Activated naive CD8-positive, alpha-beta T cell treated with anti-CD3 and anti-CD28 coated beads, Interleukin-2, amount 50 U/mL, for 24 hours (primary cell): ENCODE measurements at places on chromosomes 1 and 21.

- peak; percentile 92 for DNase-seq
Observed at GRCh38 chr1:155167166-155168104, 5.7 kb downstream of the KRTCAP2 start.

DNA sequence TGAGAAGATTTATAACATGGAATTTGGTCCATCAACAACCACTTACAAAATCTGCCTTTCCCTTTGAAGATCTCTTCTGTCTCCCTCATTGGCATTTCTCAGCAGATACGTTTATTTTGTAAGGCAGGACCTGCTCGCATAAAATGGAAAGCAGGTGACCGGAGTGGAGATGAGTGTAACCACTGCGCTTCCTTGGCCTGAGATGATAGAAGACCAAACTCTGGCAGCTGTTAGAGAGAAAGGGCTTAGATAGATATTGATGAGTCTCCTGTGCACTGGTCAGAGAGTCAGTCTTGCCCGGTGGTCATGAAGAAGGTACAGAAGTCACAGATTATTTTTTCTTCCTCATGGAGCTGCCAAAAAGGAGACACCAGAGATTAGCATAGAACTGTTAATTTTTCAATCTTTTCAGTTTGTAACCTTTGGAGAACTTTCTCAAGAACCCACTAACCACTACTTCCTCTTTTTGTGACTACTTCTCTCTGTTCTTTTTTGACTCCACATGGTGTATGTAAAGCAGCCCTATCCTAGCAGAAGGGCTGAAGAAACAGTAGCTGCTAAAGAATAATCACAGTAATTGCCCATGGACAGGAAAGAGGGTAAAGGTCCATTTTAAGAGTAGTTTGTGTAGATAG, 47.6 kb downstream of the FCRL3 start:
- DNase-seq = no peak

- DNase-seq = no peak
Observed at GRCh38 chr1:62891956-62892562, 108.1 kb downstream of the ATG4C start.

DNA sequence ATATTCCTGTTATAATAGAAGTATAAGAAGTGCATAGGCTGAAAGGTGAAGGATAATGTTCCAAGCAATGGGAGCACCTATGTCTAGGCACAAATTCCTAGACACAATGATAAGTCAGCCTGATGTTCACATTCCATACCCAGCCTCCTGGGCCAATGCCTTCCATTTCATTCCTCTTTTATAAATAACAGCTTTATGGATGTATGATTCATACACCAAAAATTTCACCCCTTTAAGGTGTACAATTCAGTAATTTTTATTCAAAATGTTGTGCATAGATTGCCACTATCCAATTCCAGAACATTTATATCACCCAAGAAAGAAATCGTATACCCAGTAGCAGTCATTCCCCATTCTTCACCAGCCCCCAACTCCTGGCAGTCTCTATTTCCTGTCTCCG, 118.8 kb downstream of the BRINP2 start:
- no peak for DNase-seq

DNA sequence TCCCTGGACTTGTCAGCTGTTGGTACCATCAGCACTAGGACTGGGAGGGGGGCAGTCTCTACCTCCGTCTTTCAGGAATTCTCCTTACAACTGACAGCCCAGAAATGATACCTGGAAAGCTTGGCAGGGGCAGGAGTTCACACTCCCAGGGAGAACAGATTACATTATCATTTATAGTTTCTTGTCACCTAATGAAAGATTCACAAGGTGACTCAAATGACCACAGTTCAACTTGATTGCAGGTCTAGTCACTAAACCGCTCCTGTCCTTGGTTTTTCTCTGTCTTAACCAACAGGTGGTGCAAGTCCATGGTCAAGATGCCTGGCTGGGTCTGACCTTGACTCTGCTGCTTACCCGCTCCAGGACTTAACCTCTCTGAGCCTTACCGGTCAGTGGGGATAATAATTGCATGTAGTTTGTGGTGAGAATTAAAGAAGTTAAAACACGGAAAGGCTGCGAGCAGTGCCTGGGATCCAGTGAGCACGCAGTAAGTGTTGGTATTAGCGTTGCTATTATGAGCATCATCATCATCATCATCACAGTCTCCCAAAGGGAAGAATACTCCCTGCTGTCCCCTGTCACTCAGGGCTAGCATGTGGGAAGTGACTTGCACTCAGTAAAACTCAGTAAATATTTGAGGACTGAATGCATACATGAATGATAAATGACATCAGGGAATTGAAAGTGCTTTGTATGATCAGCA, 125.3 kb upstream of the CD34 start:
- DNase-seq = no peak

DNA sequence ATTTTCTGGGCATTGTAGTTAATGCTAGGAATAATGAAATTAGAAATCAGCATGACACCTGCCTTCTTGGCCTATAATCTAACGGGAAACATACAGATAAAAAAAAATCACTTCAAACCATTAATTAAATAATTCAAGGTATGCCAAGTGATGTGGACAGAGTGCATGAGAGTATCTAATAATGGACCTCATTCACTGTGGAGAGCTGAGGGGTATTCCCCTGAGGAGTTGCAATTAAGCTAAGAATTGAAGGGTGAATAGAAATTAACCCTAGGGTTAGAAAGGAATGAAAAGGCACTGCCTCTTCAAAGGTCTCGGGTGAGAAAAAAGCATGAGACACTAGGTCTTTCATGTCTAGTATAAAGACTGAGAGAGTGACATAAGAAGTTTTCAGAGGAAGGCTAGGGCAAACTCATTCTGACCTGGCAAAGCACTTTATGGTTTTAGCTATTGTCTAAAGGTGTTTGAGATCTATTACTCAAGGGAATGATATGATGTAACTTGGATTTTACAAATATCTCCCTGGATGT, 466.1 kb downstream of the KCNT2 start:
- no peak for DNase-seq

DNA sequence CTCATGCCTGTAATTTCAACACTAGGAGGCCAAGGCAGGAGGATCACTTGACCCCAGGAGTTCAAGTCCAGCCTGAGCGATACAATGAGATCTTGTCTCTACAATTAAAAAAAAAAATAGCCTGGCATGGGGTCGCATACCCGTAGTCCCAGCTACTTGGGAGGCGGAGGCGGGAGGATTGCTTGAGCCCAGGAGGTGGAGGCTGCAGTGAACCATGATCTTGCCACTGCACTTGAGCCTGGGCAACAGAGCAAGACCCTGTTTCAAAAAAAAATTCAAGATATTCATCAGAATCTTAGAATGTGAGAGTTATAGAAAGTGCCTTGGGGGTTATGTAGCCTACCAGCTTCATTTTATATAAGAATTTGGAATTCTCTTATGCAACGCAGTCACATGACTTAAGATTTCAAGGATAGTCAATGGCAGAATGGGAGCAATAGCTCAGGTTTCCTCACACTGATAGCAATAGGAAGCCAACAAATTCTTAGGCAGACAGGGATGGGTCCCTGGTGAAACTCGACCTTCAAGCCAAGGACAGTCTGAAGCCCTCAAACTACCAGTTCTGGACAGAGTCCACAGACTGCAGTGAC, 462.5 kb downstream of the SETD4 start:
- no peak for DNase-seq

DNA sequence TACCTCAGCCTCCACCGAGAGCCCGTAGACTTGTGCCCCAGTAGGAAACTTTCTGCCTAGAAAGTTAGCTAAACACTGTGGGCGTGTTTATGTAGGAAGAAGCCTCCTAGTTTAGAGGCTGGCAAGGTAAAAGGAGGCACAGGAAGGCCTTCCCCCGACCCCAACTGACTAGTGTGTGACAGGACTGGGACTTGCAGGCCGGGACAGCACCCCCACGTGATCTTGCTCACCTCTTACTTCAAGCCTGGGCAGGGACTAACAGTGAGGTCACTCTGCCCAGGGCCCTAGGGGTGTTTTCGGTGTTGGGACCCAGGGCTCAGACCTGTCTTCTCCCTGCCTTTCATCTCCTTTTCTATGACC, 392 bp upstream of the TAGLN2 start:
- DNase-seq = peak; percentile 54

DNA sequence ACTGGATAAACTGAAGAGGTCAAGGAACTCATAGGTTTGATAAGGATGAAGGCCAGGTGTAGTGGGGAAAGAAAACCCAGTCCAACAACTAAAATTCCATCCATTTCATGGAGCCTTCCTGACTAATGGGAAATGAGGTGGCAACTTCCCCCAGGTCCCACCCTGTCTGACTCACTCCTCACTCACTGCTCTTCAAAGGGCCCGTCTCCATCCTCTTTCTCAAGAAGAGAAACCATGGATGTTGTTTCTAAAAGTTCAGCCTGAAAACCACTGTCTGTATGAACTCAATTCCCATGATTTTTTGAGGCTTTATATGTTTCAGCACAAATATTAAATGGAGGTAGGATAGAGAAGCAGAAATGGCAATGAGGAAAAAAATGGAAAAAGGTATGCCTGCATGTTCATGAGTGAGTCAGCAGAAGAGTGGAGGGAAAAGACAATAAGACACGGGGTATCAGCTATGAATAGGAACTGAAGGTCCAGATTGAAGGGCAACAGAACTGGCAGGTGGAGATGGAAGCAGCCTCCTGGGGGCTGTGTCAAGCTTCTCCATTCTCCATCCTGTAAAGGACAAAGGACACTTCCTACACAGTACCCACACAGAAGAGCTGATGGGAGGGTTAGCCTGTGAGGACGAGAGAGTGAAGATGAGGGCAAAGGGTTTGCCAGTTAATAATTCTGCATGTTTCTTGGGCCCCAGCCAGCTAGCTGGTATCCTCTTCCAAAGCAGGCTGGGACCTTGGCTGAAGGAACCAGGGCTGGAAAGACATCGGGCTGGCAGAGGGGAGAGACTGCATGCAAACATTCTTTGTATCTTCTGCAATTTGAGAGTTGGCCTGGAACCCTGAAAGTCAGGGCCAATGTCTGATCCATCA, 5.5 kb upstream of the ELOVL1 start:
- DNase-seq = no peak

DNA sequence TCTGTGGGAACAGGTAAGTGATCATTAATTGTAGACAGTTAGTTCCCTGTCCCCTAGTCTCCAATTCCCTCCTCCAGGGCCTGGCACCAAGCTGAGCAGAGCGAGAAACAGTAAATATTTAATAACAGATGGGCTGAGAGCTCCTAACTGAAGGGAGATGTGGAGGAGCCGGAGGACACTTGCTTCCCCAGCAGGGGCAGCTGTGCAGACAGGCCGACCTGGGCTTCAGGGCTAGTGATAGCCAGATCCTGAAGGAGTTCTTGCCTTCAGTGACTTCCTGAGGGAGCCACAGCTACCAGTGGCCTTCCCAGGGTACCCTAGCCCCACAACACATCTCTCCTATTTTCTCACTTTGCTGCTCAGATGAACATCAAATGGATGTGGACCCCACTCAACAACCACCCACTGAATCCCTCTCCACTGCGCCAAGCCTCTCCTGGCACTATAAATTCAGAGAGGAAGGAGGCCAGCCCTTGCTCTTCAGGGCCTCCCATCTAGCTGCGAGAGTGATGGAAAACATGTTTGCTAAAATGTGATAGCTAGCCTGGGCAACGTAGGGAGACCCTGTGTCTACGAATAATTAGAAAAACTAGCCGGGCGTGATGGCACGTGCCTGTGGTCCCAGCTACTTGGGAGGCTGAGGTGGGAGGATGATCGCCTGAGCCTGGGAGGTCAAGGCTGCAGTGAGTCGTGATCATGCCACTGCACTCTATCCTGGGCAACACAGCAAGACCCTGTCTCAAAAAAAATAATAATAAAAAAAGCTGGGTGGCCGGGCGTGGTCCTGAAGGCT, 26.9 kb upstream of the SYNC start:
- DNase-seq = no peak

DNA sequence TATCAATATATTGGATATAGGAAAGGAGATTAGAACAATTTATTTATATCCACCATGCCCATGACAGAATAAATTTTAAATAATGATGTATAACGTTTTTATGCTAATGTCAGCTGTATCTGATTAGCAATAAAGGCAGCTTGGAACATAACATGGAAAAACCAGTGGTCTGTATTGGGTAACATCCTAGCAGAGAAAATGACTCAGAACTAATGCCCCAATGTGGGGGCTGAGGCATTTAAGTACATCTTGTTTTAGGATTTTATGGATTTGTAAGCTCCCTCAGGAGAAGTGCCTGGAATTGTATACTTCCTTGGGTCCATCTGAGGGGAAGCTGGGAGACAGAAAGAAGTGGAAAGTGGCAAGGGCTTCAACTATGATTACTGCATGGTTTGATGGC, 82.3 kb downstream of the HMCN1 start:
- no peak for DNase-seq

DNA sequence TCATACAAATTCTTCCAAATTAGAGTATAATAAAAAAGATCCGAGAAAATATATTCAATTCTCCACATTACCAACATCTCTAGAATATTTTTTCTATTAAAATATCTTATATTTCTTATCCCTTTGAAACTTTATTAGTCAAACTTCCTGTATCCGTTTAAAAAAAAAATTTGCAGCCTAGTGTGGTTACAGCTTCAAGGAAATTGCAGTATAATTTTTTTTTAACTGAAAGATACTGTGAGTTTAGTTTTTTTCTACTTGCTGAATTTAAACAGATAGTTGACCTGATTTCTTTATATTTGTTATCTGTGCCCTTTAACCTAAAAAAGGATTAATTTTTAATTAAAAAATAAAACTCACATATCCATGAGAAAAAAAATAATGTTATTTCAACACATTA, 1.5 kb downstream of the RGS18 start:
- DNase-seq = no peak
